Vagina (tissue), 2 donors: ENCODE measurements at places on chromosomes 13 and 19.

- no peak for DNase-seq
These were observed 44.7 kb downstream of the ARHGEF18 start for GRCh38 chr19:7393459-7393858.

DNA sequence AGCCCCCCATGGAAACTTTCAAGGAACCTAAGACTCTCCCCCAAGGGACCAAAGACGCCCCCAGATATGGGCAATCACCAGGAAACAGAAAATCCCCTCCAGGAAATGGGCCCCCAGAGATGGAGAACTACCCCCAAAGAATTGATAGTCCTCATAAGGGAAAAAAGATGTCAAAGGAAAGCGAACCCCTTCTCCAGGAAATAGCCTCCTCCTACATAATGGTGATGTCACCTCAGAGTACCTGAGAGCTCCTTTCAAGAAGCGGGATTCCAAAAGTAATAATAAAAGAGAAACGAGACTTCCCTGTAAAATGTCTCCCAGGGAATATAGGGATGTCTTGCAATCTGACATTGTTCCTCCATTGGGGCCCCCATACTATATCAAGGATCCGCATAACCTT is 1.1 kb downstream of the CDKN2D start:
- no peak for DNase-seq

DNA sequence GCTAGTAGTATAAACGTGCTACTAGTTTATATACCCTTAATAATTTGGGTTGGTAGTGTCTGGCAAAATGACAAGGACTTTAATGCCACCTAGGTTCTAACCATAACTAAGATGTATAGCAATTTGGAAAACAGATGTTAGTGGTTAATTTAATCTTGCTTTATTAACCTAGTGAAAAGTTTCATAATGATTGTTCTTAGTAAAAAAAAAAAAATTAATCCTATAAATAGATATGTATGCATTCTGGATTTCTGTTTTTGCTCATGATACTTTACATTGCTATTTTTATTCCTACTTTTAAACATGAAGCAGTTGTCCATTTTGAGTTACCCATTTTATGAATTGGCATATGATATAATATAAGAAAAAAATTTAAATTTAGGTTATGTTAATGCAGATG is 36.3 kb downstream of the DGKH start:
- no peak for DNase-seq

GRCh38 chr19:1103132-1103707 is 574 bp upstream of the GPX4 start:
- no peak for DNase-seq

- no peak for DNase-seq
These were observed 24.4 kb downstream of the IL17D start for GRCh38 chr13:20727856-20728255.

DNA sequence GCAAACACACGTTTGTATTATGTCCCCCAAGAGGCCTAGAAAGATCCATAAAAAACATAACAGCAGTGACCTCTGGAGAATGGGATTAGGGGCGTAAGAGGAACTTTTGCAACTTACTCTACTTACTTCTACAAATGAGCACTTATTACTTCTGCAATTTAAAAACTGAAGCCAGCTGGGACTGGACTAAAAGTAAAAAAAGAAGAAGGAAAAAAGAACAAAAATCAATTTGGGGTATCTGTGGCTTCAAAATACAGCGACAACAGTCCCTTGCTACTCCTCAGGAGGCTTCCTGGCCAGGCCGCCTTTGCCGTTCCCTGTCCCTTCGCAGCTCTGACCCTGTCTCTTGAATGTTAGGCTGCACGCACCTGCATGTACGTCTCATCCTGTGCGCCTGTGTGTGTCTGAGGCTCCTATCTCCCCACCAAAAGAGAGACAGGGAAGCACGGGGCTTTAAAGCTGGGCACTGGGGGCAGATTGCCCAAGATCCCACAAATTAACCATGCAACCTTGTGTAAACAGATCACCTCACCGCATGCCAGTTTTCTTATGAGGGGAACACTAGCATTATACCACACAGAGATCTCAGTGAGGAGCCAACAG is 12.1 kb upstream of the FKRP start:
- no peak for DNase-seq

DNA sequence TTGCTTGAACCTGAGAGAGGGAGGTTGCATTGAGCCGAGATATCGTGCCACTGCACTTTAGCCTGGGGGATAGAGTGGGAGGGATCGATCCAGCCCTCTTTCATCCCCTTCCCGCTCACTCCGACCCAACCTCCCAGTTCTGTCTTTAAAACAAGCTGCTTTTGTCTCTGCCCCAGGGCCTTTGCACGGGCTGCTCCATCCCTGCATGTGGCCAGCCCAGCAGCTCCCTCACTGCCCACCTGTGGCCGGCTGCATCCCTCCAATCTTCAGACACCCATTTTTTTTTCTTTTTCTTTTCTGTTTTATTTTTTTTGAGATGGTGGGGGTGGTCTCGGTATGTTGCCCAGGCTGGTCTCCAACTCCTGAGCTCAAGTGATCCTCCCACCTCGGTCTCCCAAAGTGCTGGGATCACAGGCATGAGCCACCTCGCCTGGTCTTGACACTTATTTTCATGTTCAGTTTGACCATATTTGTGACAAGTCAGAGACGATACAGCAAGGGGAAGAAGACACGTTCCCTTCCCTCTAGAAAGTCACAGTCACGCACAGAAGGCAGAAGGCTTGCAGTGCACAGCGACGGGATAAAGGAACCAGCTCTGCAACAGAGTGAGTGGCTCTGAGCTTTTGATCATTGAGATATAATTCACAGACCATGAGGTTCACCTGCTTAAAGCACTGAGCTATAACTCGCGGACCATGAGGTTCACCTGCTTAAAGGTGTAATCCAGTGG is 31.8 kb downstream of the EFNA2 start:
- no peak for DNase-seq

GRCh38 chr13:36006894-36007675 is 124.1 kb downstream of the DCLK1 start:
- no peak for DNase-seq

DNA sequence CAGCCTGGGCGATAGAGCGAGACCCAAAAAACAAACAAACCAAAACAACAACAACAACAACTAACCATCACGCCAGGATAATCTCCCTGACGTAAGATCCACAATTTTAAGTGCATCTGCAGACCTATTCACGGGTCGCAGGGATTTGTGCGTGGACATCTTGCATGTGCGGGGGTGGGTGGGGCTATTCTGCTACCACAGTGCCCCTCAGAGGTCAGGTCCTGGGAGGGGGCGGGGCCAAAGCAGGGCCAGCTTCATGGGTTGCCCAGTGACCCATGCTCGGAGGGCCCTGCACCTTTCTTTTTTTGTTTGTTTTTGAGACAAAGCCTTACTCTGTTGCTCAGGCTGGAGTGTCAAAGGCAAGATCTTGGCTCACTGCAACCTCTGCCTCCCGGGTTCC is 2.6 kb upstream of the CDC42EP5 start:
- no peak for DNase-seq

DNA sequence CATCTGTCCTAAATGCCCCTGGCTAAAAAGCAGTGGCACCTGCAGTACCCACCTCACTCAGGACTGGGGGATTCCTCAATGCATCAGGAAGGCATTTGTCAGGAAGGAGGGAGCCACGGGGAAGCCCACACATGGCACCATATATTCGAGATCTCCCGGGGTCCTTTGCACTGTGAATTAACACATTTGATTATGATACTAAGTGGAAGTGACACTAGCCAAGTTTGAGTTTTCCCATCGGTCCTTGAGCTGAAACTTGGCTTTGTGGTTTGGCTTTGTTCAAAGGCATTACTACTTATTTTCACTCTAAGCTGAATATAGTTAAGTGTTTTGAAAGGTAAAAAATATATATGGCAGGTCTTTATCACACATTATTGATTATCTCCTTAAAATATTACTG is 168.7 kb upstream of the MYO16 start:
- DNase-seq, result no peak

DNA sequence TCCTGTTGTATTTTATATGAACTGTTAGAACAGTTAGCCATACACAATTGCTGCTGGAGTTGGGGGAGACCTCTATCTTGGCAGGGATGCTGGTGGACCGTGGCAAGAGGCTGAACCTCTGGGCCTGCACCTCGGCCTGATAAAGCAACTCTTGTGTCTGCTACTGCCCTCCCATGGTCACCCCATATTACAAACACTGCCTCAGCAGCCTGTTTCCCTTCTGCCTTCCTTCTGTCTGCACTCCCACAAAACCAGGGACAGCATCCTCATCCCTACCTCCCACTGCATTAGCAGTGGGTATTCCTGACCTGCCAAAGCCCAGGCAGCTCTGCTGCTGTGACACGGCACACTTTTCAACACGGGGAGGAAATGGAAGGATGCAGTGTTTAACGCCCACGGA is 456.4 kb downstream of the FGF14 start:
- no peak for DNase-seq

GRCh38 chr13:111313911-111314425 is 6.5 kb upstream of the TEX29 start:
- DNase-seq, result no peak

- DNase-seq, result no peak
These were observed 308.4 kb downstream of the FGF9 start for GRCh38 chr13:21979161-21979806.

DNA sequence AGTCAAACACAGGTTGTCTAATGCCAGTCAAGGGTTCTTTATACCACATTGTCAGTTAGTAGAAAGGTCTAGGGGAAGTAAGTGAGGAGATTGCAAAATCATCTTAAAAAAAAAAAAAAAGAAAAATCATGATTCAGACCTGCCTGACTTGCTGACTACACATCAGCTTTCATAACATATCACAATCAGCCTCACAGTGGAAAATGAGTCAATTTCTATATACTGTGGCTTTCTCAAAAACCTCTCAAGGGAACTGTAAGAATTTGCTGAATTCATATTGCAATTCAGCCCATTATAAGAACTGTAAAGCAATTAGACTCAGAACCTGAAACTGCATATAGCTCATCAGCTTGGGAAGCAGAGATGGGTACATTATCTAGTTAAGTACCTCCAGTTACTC is 75.3 kb upstream of the GPC6 start:
- DNase-seq, result no peak

DNA sequence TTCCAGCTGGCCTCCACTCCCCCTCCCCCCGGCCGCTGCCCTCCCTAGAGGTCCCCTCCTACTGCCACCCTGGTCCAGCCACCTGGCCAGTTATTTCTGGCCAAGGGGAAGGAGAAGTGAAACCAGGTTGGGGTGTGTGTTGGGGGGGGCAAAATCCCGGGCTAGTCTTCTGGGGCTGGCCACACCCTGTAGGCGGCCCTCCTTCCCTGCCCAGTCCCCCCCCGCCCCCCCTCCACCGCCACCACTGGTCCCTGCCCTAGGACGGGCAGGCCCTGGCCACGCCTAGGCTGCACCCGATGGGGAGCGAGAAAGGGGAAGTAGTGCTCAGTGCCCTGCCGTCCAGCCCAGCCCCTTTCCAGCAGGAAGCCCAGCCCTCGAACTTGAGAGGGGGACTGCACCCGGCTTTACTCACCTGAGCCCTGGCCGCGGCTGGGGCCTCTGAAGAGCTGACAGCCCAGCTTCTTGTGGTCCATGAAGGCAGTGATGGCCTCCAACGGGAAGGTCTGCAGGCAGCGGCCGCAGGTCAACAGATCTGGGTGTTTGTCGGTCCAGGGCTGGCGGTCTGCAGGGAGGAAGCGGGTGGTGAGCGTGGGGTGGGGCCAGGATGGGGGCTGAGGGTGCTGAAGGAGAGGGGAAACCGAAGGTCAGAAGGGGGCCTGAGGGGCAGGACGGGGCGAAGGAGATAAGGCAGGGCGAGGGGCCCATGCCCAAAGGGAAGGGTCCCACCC is 813 bp downstream of the ZNF296 start:
- DNase-seq, result no peak

DNA sequence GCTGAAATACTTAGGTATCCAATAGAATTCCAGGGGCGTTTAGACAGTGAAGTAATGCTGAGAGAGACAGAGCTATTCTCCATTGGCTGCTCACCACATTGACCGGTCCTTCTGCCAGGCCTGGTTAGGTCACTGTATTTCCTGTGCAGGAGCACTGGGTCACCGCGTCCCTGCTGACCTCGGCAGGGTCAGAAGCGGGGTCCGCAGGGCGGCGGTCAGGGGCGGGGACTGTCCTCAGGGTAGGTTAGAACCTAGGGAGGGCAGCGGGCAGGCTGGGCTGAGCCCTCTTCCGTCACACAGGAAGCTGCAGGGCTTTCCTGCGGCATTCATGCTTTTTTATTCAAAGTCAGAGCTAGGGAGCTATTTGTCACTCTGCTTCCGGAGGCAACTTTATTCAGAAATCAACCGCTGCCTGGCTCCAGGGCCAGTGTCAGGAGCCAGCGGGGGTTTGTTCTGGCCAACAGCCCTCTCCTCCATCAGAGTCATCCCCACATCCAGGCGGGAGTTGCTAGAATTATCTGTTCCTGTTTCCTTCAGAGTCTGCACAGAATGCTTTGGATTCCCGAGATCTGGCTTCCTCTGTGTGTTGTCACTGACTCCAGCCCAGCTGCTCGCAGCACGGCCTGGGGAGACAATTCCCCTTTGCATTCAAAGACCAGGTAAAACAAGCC is 81.2 kb upstream of the WASF3 start:
- no peak for DNase-seq

DNA sequence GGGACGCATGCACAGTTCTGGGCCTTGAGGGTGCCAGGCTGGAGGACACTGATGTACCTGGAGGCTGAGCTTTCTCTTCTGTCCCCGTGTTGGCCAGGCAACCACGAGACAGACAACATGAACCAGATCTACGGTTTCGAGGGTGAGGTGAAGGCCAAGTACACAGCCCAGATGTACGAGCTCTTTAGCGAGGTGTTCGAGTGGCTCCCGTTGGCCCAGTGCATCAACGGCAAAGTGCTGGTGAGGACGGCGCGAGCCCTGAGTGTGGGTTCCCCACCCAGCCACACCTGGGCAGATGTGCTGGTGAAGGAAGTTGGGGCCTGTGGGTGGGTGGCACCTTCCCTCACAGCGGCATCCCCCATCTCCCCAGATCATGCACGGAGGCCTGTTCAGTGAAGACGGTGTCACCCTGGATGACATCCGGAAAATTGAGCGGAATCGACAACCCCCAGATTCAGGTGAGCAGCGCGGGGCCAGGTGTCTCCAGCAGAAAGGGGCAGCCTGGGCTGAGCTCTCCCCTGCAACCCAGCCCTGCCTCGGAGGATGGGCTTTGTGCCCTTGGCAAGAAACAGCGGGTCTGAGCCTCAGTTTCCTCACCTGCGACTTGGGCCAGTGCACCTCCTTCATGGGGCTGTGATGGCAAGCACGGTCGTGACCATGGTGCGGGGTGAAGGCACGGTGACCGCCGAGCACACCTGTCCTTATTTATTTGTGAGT is 26.2 kb downstream of the CCDC8 start:
- no peak for DNase-seq

DNA sequence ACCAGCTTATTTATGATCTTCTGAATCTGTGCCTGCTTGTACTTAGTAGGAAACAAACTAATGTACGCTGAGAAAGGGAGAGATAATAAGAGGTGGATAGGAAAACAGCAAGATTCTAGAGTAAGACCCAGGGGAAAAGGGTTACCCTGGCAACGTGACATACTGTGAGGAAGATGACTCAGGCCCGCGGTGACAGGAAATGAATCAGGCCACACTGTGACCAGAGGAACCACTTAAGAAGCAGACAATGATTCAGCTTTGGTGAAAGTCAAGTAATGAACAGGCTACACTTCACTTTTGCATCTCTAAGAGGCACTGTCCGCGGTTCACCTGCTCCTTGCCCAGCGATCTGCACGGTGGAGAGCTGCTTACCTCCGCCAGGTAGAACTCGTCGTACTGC is 158.2 kb downstream of the NALCN start:
- no peak for DNase-seq
